ENCODE measurements at places on chromosomes 3 and 15.

DNA sequence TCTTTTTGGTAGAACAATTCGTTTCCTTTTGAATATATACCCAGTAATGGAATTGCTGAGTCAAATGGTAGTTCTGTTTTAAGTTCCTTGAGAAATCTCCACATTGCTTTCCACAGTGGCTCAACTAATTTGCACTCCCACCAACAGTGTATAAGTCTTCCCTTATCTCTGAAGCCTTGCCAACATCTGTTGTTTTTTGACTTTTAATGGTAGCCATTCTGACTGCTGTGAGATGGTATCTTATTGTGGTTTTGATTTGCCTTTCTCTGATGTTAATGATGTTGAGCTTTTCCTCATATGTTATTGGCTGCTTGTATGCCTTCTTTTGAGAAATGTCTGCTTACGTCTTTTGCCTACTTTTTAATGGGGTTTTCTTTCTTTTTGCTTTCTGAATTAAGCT is 270.6 kb upstream of the MEIS2 start:
- no peak for DNase-seq

DNA sequence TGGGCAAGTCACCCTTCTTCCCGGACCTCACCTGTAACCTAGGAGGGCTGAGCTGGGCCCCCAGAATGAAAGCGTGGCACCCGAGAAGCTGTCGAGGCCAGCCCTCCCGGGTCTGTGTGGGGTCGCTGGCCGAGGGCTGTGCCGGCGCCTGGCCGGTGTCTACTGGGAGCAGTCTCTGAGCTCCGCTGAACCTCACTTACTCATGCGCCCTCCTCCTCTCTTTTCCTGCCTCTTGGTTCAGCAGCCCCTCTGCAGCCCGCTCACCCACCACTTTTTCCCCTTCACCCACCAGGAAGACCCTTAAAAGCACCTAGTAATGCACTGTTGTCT is 419 bp downstream of the HYKK start:
- DNase-seq = no peak

GRCh38 chr3:12339701-12340480 is 51.0 kb downstream of the PPARG start:
- DNase-seq = no peak

DNA sequence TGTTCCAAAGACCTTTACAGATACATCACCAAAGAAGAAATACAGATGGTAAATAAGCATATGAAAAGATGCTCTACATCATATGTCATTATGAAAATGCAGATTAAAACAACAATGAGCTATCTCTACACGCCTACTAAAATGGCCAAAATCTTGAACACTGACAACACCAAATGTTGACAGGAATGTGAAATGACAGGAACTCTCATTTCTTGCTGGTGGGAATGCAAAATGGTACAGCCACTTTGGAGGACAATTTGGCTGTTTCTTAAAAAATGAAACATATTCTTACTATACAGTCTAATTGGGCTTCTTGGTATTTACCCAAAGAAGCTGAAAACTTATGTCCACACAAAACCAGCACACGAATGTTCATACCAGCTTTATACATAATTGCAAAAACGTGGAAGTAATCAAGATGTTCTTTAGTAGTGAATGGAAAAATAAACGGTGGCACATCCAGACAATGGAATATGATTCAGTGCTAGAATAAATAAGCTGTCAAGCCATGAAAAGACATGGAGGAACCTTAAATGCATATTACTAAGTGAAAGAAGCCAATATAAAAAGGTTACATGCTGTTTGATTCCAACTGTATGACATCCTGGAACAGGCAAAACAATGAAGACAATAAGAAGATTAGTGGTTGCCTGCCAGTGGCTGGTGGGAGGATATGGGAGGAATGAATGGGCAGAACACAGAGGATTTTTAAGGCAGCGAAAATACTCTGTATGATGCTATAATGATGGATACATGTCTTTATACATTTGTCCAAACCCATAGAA is 81.3 kb upstream of the NEDD4 start:
- DNase-seq = no peak

DNA sequence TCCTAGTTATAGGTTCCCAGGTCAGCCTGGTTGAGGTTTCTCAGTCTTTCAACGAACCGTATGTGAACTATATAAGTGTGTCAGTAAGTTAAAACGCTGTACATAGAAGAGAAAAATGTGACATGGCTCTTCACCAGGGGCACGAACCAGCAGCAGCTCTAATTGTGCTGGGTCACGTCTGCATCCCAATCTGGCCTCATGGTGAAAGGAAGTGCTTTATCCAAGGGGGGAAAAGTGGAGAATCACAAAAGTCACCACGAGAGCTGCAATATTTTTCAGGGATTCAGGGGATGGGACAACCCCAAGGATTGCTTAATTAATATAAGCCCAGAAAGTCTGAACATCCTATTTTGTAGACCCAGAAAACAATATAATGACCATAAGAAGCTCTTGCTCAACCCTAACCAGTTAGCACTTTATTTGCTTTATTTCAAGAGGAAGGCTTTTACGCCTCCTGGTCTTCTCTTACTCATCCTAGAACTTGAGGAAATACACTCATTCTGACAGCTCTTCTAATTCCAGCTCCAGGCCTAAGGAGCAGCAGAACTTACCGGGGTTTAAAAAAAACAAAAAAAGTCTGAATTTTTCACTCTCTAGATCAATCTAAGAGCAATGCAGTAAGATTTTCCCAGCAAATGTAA is 16.5 kb downstream of the ANXA2 start:
- DNase-seq = no peak

DNA sequence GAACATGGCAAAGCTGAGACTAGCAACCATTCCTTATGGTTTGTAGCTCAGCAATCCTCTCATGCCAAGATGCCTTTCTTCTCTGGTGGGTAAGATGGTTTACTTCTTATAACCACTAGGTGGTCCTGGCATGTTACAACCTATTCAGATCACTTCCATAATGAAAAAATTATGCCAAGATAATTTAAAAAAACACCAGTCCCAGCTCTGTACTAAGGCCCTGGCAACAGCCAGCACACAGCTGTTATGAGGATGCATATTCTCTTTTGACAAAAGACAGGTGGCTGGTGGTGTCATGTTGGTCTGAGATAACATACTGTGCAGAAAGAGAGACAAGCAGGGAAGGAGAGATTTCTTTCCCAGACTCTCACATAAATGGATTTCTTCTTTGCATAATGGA is 65.7 kb upstream of the FRMD4B start:
- DNase-seq = no peak

GRCh38 chr3:158918451-158918850 is 116.6 kb downstream of the MFSD1 start:
- no peak for DNase-seq

- DNase-seq = no peak
Observed at GRCh38 chr15:79314811-79315210, 3.9 kb downstream of the TMED3 start.

DNA sequence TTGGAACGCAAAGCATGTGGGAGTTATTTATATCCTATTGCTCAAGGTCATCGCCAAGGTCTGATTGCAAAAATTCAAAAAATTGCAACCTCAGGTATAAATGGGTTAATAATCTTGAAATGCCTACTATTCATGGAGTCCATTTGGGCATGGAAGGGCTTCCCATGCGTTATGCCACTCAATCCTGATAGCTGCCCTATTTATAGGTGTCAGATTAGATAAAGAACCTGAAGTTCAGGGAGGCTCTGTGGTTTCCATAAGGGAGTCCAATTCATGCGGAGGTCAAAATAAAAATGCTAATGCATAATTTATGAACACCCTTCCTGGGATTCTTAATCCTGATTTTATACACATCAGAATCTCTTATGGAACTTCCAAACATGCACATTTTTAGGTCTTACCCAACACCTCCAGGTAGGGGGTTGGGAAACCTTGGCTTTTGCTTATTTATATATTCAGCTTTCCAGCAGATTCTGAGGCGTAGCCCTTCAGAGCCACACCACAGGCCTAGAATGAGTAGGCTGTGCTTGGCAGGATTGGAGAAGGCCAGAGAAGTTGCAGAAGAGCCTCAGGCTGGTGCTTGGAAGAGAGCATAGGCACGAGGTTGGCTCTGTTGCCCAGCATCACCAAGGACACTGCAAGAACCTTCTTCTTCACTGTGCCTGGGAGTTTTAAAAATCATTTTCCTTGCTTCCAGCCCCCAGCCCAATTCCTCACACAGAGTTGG is 324.4 kb upstream of the CFAP20DC start:
- DNase-seq = no peak

DNA sequence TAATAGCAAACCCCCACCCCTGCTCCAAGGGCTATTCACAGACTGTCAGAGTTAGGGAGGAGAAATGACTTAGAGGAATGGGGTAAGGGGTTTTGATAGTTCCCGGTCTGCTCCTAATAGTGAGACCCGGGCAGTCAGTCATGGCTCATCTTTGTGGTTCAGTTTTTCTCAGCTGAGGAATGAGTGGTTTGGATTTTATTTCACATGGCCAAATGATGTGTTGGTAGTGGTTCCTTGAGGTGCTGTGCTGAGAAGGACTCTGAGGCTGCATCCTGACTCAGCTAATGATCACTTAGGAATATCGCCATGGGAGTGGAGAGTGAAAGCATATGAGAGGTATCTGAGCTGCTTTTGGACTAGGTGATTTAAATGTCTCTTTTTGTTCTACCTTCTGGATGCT is 80.2 kb downstream of the LPP start:
- DNase-seq = peak; percentile 52

- no peak for DNase-seq
Observed at GRCh38 chr3:70658513-70659310, 346.3 kb upstream of the MDFIC2 start.

DNA sequence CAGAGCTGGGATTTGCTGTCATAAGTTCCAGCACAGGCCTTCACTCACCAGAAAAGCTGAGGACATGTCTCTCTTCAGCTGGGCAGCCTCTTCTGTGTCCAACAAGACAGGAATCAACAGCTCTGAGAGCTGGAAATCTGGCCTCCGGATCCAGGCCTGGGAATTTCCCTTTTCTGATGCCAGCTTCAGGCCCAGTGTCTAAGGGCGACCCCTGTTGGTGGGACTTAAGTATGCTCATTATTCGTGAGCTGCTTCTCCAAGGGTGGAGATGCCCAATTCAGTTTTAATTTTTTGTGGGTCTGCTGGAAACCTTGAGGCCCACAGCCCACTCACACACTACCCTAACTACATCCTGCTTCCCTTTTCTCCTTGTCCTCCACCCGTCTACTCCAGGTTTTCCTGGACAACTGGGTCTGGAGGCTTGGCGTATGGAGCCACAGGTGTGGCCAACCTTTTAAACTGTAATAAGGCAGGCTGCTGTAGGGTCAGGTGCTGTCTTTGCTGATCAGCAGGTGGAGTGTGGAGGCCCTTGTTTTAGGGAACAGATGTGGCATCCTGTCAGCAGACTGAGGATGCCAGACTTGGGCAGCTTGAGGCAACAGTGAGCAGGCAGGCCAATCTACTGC is 2.6 kb upstream of the CEMIP start:
- no peak for DNase-seq
